ENCODE measurements at places on chromosomes 3 and 15. TPM values are rescaled to one million over a fixed set of nuclear protein-coding genes. Genes with fewer than 3 reads are reported as not detected.

The TMEM212 gene
- total RNA-seq = 5.2 TPM

The WNT5A gene
- 27.2 TPM for total RNA-seq

The PP2D1 gene
- total RNA-seq = not detected

The PLSCR5 gene
- total RNA-seq = not detected

The FAM81A gene
- 1.8 TPM for total RNA-seq

The GNB4 gene
- total RNA-seq = 60.5 TPM

The LYZL4 gene
- total RNA-seq = not detected

The ADAMTS7 gene
- total RNA-seq = 5.3 TPM

The GOLGA6B gene
- total RNA-seq = not detected

The HACD2 gene
- total RNA-seq = 42.8 TPM

The ATP2C1 gene
- 128 TPM for total RNA-seq

The SQOR gene
- 97.1 TPM for total RNA-seq

- DNase-seq = peak; percentile 81
These were observed 54.9 kb downstream of the TRIM71 start for GRCh38 chr3:32872487-32873382.

- no peak for DNase-seq
These were observed 115.5 kb downstream of the GMNC start for GRCh38 chr3:190746986-190747385.

DNA sequence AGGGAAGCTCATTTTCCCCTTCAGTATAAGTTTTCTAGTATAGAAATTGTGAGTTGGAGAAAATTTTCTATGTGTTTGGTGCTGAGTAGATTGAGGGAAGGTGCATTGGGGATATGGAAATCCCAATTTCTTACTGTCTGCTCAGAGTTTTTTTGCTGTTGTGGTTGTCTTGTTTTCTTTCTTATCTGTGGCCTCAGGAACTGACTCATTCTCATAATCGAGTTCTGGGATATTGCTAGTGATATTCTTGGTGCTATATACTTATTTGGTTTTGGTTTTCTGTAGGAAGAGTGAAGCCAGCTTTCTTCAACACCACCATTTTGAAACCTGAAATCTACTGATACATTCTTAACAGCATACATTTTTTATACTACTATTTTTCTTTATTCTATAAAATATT is 869.2 kb downstream of the DIPK2A start:
- no peak for DNase-seq

DNA sequence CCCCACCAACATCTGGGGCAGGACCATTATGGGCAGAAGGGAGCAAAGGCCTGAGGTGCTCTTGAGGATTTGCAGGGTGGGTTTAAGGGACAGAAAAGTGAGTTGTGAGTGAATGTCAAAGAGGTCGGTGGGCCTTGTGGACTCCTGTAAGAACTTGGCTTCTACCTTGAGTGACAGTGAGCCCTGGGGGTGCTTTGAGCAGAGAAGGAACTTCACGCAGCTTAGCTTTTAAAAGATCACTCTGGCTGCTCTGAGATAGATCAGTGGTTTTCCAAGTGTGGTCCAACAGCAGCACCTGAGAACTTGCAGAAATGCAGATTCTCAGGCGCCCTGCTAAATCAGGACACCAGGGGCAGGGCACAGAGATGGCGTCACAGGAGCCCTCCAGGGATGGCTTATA is 15.3 kb upstream of the ALAS1 start:
- no peak for DNase-seq

- no peak for DNase-seq
These were observed 109.6 kb upstream of the TOPAZ1 start for GRCh38 chr3:44132061-44132460.

GRCh38 chr15:65902373-65902772 is 33.1 kb downstream of the RAB11A start:
- peak; percentile 78 for DNase-seq

- no peak for DNase-seq
These were observed 11.2 kb downstream of the CBLB start for GRCh38 chr3:105857601-105858000.

- DNase-seq = no peak
These were observed 29.5 kb upstream of the CCDC54 start for GRCh38 chr3:107347751-107348150.

DNA sequence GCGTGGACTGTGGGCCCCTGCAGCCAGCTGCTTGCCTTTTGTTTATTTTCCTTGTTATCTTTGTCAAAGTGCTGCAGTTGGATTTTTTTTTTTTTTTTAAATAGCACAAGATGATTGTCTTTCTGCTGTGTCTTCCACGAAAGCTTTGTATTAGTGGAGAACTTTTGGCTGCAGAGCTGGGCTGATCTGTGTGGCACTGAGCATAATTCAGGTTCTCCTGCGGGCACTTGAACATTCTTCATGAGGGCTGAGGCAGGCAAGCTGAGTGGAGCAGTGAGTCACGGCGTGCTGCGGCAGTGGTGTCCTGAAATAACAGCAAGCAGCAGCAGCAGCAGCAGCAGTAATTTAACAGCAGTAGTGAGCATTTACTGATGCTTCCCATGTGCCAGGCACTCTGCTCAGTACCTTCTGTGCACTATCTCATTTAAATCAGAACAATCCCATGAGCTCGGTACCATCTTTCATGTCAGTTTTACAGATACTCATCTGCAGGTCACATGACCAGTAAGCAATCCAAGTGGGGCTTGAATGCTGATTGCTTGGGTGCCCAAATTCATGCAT is 45.8 kb downstream of the MITF start:
- DNase-seq = peak; percentile 84

GRCh38 chr3:160049565-160049964 is 60.9 kb downstream of the IL12A start:
- DNase-seq = no peak

DNA sequence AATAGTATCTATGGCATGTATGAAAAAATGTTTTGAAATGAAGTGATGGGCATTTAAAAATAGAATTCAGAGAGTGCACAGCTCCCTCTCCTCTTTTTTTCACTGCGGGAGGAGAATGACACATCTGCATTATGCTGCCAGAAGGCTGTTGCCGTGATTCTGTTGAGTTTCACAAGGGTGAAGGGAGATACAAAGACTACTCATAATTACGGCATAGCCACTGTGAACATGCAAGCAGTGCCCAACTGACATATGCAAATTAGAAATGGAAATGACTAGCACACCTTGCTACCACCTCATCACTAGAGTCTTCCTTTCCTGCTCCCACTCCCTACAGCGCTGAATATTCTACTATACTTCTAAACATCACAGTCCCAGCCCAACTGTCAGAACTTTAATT is 20.1 kb downstream of the IFT57 start:
- DNase-seq = no peak

DNA sequence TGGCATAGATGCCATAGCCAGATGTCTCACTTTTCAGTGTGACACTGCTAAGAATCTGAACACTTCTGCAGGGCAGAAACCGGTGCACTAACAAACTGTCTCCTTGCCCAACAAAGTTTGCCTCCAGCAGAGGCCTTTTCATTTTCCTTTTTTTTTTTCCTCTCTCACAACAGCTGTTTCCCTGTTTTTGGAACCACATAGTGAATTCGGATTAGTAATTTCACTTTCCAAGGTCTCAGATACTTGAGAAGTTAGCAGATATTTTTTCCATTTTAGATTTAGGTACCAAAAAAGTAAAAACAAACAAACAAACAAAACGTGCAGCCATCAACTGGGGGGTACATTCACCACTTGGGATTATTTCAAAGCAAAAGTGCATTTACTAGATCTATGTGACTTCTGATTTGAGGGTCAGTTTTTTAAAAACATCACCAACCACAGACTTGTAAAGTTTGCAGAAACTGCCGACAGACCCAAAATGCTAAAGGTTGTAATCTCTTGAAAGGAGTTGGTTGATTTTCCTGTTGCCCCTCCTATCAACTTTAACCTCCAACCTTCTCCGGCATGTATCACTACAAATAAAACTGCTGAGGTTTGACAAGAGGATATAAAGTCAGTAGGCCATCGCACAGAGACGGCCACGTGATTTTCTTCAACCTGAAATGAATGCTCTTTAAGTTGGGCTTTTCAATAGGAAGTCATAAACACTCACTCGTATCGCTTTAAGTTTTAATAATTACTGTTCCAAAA is 169.1 kb downstream of the CDIN1 start:
- no peak for DNase-seq

DNA sequence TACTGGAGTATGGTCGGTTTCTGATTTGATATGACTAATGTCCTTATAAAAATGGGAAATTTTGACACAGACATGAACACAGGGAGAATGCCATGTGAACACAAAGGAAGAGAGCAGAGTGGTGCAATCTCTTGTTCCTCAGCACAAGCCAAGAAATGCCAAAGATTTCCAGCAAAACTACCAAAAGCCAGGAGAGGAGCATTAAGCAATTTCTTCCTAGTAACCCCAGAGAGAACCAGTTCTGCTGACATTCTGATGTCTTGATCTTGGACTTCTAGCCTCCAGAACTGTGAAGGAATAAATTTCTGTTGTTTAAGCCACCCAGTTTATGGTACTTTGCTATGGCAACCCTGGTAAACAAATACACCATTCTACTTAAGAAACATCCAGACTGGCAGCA is 227.8 kb upstream of the MRPL3 start:
- no peak for DNase-seq

- no peak for DNase-seq
These were observed 268.9 kb downstream of the SHOX2 start for GRCh38 chr3:157837336-157837735.

- no peak for DNase-seq
These were observed 10.6 kb downstream of the ARPP19 start for GRCh38 chr15:52558196-52558595.

GRCh38 chr3:138051947-138052802 is 42.2 kb downstream of the CLDN18 start:
- peak; percentile 69 for DNase-seq

DNA sequence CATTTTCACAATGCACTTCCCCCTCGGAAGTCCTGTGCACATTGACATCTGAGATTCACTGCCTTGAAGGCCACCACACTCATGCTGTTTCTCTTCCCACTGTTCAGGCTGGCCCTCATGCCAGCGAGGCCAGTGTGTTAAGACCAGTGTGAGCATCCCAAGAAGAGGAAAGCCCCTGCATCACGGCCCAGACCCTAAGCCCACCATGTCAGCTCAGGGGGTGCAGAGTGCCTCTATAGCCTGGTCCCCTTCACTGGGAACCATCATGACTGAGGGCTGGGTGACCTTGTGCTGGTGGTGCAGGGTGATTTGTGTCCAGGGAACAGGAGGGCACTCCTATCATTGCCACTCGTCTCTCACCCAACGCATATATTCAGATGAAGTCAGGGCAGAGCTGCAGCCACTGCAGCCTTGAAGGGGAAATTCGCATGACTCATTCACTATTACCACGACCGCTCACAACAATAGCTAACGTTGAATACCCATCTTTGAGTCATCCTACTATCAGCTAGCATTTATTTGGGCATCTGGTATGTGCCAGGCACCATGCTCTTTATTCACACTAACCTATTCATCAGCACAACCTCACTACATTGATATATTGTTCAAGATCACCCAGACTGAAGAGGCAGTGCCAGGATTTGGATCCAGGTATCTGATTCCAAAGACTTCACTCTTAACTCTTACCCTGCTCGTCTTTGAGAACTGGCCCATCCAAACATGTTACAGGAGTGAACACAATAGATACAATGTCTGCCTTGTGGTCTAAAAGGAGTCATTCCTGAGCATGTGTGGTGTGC is 58.8 kb upstream of the SLC6A11 start:
- DNase-seq = no peak

DNA sequence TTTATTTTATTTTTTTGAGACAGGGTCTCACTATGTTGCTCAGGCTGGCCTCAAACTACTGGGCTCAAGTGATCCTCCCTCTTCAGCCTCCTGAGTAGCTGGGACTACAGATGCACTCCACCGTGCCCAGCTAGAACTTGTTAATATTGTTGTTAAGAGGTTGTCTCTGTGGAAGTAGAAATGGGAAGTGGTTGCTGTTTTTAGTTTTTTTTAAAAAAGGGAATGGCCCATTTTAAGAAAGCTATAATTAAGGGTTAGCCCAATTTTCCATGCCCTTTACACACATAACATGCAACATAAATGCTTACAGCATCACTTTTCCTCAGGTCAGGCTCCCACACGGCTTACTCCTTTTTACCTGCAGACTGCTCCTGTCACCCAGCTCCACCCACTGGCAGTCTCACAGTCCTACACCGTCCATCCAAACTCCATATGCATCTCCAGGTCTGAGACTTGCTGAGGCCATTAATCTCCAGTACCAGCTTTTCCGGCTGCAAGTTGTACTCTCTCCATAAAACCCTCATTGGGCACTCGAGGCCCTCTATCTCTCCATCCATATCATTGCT is 19.8 kb downstream of the MORC1 start:
- DNase-seq = no peak

DNA sequence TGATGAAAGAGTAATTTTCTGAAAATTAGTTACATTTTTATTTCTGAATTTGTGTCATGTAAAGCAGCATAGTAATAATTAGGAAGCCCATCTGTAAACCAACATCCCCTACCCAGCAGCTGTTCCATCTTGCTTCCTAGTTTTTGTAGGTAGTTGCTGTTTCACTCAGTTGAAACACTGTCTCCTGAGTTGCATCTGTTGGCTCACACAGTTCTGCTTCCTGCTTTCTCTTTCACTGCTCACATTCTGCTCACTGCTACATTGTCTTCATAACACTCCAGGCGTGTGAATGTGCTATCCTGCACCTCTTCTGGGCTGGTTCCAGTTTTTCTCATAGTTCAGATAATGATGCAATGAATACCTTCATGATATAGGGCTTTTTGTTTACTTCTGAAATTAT is 123.4 kb downstream of the EPHB1 start:
- no peak for DNase-seq

DNA sequence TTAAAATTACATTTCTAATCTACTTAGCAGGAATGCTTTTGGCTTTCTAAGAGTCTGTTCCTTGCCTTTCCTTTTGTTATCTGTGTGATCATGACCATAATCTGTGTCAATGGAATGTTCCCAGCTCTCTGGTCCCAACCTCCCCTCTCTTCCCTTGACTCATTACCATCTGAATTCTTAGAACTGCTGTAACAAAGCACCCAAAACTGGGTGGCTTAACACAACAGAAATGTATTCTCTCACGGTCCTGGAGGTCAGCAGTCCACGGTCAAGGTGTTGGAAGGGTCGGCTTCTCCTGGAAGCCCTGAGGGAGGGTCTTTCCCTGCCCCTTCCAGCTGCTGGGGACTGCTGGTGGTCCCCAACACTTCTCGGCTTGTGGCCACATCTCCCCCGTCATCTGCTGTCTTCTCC is 81.1 kb downstream of the LRRK1 start:
- no peak for DNase-seq

DNA sequence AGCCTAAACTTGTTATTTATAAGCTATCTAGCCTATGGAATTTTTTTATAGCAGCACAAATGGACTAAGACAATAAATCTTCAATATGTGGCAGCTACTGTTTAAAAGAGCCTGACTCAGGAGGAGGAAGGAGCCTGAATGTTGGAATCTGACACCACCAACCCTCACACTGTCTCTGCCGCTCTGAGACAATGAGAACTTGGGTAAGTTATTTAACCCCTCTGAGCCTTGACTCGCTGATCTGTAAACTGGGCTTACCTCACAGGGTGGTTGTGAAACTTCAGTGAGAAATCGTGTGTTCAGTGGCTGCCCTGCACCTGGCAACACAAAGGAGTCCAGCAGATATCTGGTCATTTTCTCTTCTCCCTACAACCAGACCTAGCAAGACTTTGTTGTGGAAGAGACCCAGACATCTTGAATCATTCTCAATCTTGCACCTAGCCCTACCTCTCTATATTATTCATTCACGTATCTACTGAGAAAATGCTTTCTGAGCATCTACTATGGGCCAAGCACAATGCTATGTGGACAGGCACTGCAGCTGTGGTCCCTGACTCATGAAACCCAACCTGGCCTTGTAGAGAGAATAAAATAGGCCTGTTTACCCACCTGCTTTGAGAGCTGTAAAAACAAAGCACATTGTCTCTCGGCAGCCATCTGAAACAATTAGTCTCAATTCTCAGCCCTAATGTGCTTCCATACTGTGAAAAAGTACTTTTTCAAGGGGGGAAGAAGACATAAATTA is 81.9 kb upstream of the SLC25A36 start:
- no peak for DNase-seq
